ENCODE measurements at places on chromosomes 12 and 14. TPM values are rescaled to one million over a fixed set of nuclear protein-coding genes. Genes with fewer than 3 reads are reported as not detected.

DNA sequence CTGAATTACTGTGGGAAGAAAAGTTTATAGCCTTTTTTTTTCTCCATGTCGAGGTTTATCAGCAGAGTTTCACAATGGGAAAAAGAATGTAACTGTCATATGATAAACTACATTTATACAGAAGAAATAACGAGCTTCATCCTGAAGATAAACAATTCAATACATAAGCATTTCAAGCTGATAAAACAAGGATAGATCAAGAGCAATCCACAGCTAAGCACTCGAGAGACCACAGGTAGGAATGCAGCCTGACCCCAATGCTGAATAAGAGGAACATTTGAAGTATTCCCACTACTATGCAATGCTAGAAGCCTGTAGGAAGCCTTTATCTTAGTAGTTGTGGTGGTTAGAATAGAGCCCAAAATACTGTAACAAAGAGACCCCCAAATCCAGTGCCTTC, 32.6 kb upstream of the DAAM1 start:
- peaks cover 20% of the 10 kb centered on the region for H3K4me1 ChIP-seq
- no peaks in the 10 kb centered on the region for H3K27me3 ChIP-seq
- no peaks in the 10 kb centered on the region for H3K36me3 ChIP-seq
- H3K4me3 ChIP-seq: no peak overlapping the region
- H3K27ac ChIP-seq: no peak overlapping the region

- H3K27ac ChIP-seq: peak overlapping the region; percentile 50
- H3K27me3 ChIP-seq: no peaks in the 10 kb centered on the region
- peak; percentile 84 for DNase-seq
- H3K4me3 ChIP-seq: no peak overlapping the region
- peaks cover 78% of the 10 kb centered on the region for H3K4me1 ChIP-seq
Observed at GRCh38 chr14:73771848-73772638, 57.9 kb upstream of the PNMA1 start.

Gene GYS2
- polyA plus RNA-seq: not detected

DNA sequence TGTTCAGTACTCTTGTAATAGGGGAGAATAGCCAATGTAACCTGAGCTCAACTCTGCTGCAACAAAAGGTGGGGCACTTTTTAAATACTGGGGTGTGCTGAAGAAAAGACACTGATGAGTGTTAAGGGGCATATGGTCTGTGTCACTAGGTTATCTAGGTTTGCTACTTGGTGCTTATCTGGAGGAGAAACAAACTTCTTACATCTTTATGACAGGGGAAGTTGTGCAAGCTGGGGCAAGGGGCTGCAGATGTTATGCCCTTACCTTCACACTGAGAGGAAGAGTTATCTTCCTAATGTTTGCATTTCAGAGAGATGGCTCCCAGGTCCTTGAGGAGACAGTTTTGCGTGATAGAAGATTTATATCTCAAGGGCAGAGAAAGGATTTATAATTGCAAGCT, 90.9 kb upstream of the PKP2 start:
- no peaks in the 10 kb centered on the region for H3K27me3 ChIP-seq
- no peak for DNase-seq
- no peak overlapping the region for H3K27ac ChIP-seq
- H3K4me1 ChIP-seq: no peaks in the 10 kb centered on the region
- no peaks in the 10 kb centered on the region for H3K36me3 ChIP-seq
- no peak overlapping the region for H3K4me3 ChIP-seq

GRCh38 chr12:65121049-65121955, at the start of gene WIF1:
Gene WIF1 (minus strand): TSS chr12:65121305. CDS start chr12:65121191, 114 bp downstream.
- no peaks in the 10 kb centered on the region for H3K36me3 ChIP-seq
- no peak within 1 kb of the TSS for H3K27ac ChIP-seq
- no peak within 1 kb of the TSS for H3K4me3 ChIP-seq
- H3K27me3 ChIP-seq: peaks cover 9% of the 10 kb centered on the region
- H3K4me1 ChIP-seq: peaks cover 7% of the 10 kb centered on the region

DNA sequence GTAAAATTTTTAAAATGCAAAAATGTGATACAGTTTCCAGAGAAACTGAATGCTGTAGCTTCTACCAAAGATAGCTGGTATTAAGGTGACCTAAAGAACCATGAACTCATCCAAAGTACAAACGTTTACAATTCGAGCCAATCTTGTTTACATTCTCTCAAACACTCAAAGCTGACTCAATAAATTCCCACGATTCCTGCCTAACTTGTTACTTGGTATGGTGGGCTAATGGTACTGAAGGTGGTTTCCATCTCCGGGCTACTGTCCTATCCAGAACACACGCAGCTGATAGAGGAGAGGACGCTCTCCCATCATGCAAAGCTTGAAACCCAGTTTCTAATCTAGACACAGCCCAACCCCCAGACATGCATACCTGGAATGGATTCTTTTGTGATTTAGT, 31.5 kb downstream of the RAD9B start:
- H3K4me3 ChIP-seq: no peak overlapping the region
- no peaks in the 10 kb centered on the region for H3K27me3 ChIP-seq

DNA sequence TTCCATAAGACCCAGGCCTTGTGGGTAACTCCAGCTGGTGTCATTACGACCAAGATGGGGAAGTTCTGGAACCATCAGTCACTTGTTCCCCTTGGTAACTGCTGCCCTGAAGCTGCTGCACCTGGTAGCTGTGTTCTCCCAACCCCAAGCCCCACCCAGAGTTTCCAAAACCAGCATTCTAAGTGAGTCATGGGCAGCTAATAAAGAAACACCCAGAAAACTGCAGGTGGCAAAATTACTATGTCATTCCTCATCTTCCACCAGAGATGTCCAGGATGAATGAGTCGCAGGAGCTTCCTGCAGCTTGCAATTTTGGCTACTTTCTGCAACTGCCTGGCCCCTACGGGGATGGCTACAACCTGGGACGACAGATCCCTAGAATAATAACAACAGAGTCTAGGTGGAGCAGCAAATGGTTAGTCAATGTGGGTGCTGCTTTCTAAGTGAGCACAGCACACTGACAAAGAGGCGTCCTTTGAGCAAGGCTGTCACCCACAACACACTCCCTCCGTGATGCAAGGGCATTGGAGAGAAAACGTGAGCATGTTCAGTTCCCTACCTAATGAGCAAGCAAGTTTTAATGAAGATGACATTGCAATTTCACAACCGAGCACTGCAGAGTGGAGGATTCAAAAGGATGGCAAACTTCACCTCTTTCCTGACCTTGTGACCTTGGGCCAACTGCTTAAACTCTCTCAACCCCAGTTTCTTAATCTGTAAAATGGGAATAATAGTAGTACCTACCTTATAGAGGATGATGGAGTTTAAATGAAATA, 301.4 kb upstream of the NOS1 start:
- H3K27ac ChIP-seq: no peak overlapping the region
- no peaks in the 10 kb centered on the region for H3K27me3 ChIP-seq
- H3K4me1 ChIP-seq: no peaks in the 10 kb centered on the region
- H3K36me3 ChIP-seq: no peaks in the 10 kb centered on the region
- DNase-seq: no peak
- no peak overlapping the region for H3K4me3 ChIP-seq

- H3K27me3 ChIP-seq: no peaks in the 10 kb centered on the region
- no peak overlapping the region for H3K4me3 ChIP-seq
- H3K27ac ChIP-seq: no peak overlapping the region
Observed at GRCh38 chr12:109264095-109264942, 44.8 kb downstream of the FOXN4 start.

Gene GLIPR1
- 222 TPM for polyA plus RNA-seq

DNA sequence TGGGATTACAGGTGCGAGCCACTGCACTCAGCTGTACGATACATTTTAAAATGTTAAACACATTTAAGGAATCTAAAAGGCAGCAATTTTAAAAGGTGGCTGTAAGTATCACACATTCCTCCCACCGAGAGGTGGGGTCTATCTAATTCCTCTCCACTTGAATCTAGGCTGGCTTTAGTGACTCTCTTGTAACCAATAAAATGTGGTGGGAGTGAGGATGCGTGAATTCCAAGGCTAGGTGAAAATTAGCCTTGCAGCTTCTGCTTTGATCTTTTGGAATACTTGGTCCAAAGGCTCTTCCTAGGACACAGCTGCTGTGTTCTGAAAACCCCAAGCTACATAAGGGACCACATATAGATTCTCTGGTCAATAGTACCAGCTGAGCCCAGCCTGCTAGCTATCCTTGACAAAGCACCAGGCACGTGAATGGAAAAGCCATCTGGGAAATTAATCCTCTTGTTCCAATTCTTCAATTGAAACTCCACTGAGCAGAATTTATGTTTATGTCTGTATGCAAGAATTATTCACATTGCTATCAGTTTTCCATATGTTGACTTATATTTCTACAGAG, 8.8 kb upstream of the GPRC5D start:
- no peak for DNase-seq
- no peak overlapping the region for H3K4me3 ChIP-seq

Gene NYNRIN
- polyA plus RNA-seq: not detected

Measured in CD4-positive, alpha-beta memory T cell (primary cell).